NCI-H1694 (cell line): ENCODE measurements at places on chromosomes 2 and 18.

DNA sequence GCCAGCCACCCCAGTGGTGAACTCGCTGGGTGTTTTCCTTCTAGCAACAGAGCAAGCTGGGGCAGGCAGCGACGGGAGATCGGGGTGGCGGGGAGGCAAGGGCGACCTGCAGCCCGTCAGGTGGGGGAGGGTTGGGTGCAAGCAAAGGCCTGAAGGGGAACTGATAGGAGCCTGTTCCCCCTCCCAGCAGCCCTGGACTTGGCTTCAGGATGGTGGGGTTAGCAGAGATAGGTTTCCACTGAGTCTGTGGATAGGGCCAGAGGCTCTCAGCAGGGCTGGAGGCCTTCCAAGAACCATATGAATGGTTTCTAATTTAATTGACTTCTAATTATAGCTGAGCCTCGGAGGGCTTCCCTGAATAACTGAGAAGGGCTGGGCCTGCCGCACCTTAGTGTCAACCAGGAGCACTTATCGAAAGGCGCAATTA, 55.3 kb downstream of the EDAR start:
- DNase-seq: peak; percentile 32

DNA sequence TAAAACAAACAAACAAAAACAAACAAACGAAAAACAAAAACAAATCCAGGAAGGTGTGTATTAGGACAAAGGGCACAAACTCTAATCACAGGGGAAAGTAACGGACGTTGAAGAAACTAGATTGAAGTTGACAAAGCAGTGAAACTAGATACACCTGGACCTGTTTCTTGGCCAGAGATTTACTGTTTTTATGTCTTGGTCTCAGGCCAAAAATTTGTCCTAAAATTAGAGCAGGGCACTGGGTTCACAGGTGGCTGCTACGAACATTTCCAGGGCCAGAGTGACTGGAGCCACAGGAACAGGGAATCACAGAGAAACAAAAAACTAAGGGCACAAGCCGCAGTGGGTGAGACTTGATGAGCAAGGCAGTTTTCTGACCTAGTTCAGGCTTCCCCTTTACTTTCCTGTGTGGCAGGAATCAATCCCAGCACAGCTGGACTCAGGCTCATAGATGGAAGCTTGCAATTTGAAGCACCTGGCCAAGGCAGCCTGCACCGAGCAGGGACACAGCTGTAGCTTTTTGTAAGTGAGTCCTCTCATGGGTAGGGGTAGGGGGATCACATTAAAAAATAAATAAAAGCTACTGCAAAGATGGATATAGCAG, 329.4 kb downstream of the DLGAP1 start:
- no peak for DNase-seq

GRCh38 chr18:50776383-50776782, 43.4 kb downstream of the MRO start:
- DNase-seq: no peak

DNA sequence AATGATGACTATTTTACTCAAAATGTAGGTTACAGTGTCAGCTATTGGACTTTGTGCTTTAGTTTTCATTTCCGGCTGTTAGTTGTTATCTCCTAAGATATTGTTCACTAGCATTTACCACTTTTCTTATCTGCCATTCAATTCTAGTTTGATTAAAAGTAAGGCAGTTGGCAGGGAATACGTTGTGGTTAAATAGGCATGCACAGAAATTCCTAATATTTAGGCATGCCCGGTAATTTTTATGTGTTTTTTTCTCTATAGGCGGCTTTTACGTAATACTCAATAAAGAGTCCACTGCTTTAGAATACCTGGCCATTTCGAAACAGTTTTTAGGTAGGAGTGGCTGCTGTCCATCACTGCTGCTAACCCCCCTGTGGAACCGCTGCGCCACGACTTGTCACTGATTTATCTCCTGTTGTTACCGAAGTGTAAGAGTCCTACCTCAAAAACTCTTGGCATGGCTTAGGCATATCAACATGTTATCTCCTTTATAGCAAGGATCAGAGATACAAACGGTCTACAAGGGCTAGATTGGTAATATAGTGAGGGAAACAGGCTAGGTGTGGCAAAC, 39.5 kb downstream of the BABAM2 start:
- no peak for DNase-seq
